ENCODE measurements at places on chromosomes 6 and 20.
A peak's percentile ranks its signal among the peaks of the same experiment; 100 is the strongest.

- H3K27ac ChIP-seq = no peak overlapping the region
- DNase-seq = no peak
- no peaks in the 10 kb centered on the region for H3K27me3 ChIP-seq
- H3K36me3 ChIP-seq = peaks cover 5% of the 10 kb centered on the region
These were observed 48.6 kb upstream of the SLC16A10 start for GRCh38 chr6:111038534-111039252.

GRCh38 chr6:136506124-136506799 lies 44.0 kb downstream of the MAP7 start:
- H3K27me3 ChIP-seq = no peaks in the 10 kb centered on the region
- no peak for DNase-seq
- H3K27ac ChIP-seq = no peak overlapping the region
- H3K36me3 ChIP-seq = no peaks in the 10 kb centered on the region

DNA sequence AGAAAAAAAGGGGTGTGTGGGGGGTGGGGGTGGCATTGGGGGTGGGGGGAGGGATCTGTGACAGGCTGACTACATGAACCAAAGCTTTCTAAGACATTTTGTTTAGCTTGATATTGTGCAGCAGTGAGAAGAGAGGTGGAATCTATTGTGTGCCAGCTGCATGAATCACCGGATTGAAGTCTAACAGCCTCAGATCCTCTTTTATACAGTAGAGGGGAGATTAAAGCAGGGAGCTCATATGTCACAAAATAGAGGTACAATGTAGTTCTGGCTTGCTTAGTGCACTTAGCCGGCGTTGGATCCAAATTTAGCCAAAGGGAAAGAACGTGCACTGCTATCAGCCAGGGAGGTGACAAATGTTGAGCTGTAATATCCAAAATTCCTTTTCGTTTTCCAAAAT lies 404.2 kb upstream of the CITED2 start:
- H3K4me1 ChIP-seq = no peaks in the 10 kb centered on the region
- H3K27ac ChIP-seq = no peak overlapping the region
- no peak overlapping the region for H3K4me3 ChIP-seq
- no peaks in the 10 kb centered on the region for H3K27me3 ChIP-seq

DNA sequence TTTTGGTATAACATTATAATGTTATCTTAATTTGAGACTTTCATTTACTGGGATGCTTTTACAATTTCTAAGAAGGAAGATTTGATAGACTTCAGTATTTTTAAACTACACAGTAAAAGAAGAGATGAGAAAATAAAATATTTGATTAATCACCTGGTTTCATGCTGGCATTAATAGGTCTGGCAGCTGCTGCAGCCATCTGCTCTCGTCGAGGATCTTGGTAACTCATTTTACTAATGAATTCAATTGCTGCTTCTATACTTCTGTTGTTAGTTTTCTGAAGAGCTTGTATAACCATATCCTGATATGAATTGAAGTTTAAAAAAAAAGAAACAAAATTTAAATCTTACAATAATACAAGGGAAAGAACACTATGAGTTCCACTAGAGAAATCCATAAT lies 23.0 kb downstream of the LATS1 start:
- DNase-seq = no peak
- peak overlapping the region; percentile 51 for H3K27ac ChIP-seq
- H3K4me3 ChIP-seq = no peak overlapping the region
- H3K36me3 ChIP-seq = peaks cover 25% of the 10 kb centered on the region
- no peaks in the 10 kb centered on the region for H3K27me3 ChIP-seq

DNA sequence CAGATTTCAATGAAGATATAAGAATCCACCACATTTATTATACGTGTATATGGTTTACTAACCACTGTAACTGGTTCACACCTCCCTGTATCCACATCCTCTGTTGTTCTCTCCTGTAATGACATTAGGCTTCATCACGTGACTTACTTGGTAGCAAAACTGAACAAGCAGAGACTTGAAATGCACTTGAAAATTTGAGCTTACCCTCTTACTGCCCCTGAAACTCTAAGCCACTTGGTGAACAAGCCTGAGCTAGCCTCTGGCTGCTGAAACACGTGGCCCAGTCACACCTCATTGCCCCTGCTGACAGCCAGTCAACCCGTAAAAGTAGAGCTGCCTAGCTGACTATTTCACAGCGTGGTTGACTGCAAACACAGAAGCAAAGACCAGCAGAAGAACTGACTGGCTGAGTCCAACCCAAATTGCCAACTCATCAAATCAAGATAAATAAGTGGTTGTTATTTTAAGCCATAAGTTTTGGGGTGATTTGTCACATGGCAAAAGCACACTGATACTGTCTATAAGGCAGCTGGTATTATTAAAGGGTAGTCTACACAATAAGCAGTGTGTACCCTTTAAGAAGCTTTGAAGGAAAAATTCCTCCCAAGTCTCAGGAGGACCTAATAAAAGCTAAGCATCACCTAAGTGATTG lies 109.0 kb downstream of the RALGAPA2 start:
- DNase-seq = peak; percentile 88
- H3K4me3 ChIP-seq = no peak overlapping the region
- peaks cover 14% of the 10 kb centered on the region for H3K4me1 ChIP-seq
- peaks cover 19% of the 10 kb centered on the region for H3K36me3 ChIP-seq

- no peak for DNase-seq
- no peaks in the 10 kb centered on the region for H3K4me1 ChIP-seq
- H3K27me3 ChIP-seq = no peaks in the 10 kb centered on the region
- no peak overlapping the region for H3K27ac ChIP-seq
- no peak overlapping the region for H3K4me3 ChIP-seq
These were observed 180.9 kb downstream of the SAMD5 start for GRCh38 chr6:147689398-147689797.

DNA sequence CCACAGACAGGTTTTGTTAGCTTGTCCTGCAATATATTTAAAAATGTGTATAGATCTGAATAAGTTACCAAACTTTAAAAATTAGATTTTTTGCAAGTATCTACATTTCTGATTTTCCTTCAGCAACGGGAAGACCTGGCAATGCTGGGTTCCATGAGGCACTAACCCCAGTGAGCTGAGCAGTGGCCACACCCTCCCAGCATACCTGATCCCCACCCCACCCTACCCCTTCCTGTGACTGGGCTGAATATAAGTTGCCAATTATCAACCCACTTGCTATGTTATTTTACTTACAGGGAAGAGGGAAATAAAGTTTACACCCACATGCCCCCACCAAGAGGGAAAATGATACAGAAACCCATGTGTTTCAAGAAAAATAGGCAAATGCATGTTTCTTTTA lies 70.3 kb upstream of the RALGAPA2 start:
- no peak overlapping the region for H3K4me3 ChIP-seq
- DNase-seq = no peak
- peaks cover 19% of the 10 kb centered on the region for H3K4me1 ChIP-seq
- no peaks in the 10 kb centered on the region for H3K36me3 ChIP-seq
- H3K27ac ChIP-seq = no peak overlapping the region
